Epithelial cell of prostate (primary cell): ENCODE measurements at places on chromosomes 11 and 22.

GRCh38 chr11:70029115-70029860 is 48.8 kb upstream of the ANO1 start:
- no peak for DNase-seq

- DNase-seq, result no peak
These were observed 4.1 kb upstream of the C11orf24 start for GRCh38 chr11:68275721-68276507.

GRCh38 chr11:69442807-69443137 is 38.7 kb upstream of the LINC01488 start:
- no peak for DNase-seq

GRCh38 chr22:35541254-35541748 is 670 bp downstream of the RASD2 start:
- no peak for DNase-seq

DNA sequence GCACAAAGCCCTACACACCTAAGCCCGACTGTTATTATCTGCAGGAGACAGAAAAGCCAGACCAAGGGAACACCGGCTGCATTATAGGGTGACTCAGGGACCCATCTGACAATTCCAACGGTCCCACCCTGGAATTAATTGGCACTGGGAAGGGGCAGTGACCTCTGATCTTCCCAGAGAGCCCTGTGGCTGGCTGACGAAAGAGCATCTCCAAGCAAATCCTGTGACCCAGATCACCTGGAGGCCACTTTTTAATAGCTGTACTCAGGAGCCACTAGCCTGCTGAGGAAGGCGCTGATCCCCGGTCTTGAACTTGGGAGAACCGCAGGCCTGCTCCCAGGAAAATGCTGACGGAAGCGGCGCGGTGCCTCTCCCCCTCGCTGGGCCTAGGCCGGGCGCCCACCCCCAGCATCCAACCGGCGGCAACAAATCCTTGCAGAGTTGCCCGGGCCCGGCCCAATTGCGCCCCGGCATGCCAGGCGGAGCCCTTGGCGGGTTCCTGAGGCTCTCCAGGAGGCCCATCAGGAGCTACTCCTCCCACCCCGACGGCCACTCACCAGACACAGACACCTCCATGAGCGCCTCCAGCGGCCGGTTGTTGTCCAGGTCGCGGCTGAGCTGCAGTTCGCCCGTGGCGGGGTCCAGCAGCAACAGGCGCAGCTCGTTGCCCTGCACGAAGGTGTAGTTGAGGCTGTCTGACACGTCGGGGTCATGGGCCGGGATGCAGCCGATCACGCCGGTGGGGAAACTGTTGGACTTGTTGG is 4.2 kb downstream of the CELSR1 start:
- DNase-seq, result no peak

- DNase-seq, result no peak
These were observed 14.5 kb downstream of the USP35 start for GRCh38 chr11:78203184-78203583.

- DNase-seq, result no peak
These were observed 91.9 kb downstream of the SPON1 start for GRCh38 chr11:14054116-14055107.

DNA sequence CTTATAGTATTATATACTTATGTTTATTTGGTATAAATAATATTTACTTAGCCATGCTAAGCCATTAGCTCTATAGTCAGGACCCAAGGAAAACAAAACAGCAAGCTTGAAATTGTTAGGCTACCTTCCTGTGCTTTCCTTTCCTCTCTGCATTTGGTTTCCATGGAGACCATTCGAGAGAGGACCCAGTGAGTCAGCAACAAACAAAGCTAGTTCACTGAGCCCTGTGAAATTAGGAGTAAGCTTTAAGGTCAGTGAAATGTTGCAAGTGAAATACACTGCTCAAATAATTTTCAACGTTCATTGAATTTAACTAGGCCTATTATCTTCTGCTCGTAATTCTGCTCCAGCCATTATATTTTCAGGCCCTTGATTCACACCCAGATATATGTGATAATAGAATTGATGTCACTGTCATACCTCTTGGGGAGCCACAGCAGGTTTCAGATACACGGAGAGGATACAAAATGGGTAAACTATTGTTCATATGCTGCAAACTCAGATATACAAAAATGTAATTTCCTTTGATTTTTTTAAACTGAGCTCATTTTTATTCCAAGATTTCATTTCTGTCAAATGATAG is 9.1 kb upstream of the OR10D3 start:
- DNase-seq, result peak; percentile 8

DNA sequence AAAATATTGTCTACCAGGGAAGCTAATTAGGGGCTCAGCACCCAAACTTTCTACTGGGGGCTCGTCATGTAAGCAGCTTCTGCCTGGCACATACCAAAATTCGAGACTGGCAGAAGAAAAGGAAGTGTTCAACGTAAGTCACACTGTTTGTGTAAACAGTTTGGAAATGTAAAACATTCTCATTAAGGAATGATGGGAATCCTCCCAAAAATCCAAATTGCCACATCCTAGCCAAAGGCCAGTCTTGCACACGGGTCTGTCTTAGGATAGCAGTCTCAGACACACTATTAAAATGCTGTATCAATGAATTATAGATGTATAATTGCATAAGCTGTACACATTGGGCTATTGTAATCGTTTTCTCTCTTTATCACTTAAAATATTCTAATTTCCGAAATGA is 28.9 kb downstream of the CUL5 start:
- DNase-seq, result no peak

DNA sequence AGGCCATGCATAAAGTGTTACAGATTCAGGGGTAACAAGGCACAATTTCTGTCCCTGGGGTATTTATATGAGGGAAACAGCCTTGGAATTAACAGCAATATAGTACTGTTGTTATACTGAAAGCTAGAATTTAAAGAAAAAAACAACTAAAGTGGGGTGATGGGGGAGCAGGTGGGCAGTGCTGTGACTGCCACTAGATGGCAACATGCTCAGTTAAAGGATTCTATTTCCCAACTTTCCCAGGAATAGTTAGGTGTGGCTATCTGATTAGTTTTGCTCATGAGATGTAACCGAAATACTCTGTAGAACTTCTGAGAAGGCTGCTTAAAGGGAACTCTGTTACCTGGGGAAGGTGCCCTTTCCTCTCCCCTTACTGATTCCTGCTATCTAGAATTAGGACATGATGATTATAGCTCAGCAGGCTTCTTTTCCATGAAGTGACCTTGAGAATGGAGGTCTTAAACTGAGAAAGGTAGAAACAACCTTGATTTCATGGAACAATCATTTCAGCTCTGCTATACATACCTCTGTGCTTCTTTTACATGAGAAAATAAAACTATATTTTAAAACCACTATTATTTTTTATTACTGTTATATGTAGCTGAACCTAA is 102.6 kb downstream of the RELT start:
- DNase-seq, result no peak

DNA sequence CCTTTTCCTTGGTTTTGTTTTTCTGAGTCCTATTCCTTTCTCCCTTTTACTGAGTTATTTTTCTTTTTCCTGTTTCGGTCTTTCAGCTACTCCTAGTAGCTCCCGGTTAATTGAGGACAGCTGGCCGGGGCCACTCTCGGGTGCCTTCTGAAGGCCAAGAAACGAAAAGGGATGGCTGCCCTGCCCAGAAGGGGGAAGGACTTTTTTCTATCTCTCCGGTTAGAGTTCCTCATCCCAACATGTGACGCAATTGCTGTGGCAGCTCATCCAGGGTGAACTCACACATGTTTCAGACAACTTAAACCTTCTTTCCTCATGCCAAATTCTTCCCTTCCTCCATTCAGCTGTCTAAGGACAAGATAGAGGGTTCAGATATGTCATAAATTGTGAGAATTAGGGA is 83.6 kb downstream of the PIWIL4 start:
- no peak for DNase-seq

DNA sequence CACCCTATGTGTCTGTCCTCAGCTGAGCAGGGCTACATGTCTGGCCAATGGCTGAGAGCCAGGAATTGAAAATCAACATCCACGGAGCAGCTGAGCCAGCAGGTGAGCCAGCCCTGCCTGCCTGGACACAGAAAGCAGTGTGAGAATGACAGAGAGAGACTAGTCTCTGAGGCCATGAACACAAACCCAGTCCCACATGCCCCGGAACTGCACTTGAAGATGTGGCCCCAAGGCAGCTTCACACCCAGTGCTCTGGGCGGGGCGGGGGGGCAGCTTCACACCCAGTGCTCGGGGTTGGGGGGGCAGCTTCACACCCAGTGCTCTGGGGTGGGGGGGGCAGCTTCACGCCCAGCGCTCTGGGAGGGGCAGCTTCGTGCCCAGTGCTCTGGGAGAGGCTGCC is 37.6 kb downstream of the TRMU start:
- no peak for DNase-seq

DNA sequence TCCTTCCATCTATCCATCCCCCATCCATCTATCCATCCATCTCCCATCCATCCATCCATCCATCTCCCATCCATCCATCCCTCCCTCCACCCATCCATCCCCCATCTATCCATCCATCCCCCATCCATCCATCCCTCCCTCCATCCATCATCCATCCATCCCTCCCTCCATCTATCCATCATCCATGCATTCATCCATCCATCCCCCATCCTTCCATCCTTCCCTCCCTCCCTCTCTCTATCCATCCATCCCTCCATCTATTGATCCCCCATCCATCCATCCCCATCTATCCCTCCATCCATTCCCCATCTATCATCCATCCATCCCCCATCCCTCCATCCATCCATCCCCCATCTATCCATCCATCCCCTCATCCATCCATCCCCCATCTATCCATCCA is 96.7 kb downstream of the MPPED1 start:
- DNase-seq, result no peak

GRCh38 chr11:11038352-11038751 is 180.5 kb upstream of the ZBED5 start:
- no peak for DNase-seq

DNA sequence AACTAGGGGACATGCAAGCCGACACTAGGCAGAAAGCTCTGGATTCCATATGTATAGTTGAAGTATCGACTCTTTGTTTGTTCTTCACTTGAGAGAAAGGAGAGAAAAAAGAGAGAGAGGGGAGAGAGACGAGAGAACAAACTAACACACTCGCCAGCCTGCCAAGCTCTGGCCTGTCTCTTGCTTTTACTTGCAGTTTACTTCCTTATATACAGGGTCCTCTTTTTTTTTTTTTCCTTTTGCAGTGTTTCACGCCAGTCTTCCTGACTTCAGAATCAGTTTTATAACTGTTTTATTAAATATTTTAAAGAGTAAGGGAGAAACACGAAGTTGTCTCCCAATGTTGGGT is 19.9 kb downstream of the TEAD1 start:
- DNase-seq, result no peak

DNA sequence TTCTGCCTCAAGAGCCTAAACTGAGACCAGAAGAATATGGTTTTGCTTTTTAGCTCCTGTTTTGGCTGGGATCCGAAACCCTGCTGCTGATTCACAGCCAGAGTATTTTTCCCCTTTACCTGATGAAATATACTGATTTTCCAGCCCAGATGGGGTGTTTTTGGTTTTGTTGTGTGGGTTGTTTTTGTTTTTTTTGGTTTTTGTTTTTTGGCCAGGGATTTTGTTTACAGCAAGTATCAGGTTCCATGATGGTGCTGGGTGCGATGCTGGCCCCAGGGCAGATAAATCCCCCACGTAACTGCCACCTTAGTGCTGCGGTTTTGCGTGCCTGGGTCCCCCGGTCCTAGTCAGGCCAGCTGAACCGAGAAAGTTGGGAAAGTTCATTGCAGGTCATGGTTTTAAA is 103.7 kb downstream of the ZBTB16 start:
- DNase-seq, result no peak

GRCh38 chr22:26267856-26268255 is 98.6 kb downstream of the SEZ6L start:
- no peak for DNase-seq

- no peak for DNase-seq
These were observed 358.7 kb upstream of the NARS2 start for GRCh38 chr11:78933350-78933749.

- DNase-seq, result no peak
These were observed 44.2 kb upstream of the FADD start for GRCh38 chr11:70158757-70159389.

DNA sequence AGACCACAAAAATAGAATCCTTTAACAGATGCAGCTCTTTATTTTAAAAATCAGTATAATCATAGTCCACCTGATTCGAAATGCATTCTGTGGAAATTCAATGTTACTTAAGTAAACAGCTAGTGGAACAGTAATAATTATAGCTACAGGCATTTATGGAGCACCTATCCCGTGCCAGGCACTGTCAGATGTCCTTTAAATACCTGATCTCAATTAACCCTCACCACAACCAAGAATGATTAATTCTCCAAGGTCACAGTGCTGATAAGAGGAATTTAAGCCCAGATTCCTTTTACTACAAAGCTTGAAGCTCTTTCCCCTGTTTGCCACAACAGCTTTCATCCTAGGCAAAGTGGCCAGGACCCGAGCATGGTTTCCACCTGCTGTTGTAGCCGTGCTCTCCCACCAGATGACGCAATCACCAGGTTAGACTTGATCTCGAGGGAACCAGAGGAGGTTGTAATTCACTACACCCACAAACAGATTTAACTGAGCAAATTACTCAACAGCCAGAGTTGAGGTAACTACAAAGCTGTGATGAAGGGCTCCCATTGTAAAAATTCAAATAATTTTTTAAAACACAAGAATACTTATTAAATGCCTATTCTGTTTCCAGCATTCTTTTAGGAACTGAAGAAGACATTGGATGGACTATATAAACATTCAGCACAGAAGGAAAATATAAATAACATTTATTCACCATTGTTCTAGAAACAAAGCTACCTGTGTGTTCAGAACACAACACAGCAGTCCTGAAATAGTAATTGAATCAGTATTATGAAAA is 10.3 kb downstream of the PRDM10 start:
- DNase-seq, result no peak

GRCh38 chr11:2401436-2401984 is 960 bp downstream of the TSSC4 start:
- no peak for DNase-seq

DNA sequence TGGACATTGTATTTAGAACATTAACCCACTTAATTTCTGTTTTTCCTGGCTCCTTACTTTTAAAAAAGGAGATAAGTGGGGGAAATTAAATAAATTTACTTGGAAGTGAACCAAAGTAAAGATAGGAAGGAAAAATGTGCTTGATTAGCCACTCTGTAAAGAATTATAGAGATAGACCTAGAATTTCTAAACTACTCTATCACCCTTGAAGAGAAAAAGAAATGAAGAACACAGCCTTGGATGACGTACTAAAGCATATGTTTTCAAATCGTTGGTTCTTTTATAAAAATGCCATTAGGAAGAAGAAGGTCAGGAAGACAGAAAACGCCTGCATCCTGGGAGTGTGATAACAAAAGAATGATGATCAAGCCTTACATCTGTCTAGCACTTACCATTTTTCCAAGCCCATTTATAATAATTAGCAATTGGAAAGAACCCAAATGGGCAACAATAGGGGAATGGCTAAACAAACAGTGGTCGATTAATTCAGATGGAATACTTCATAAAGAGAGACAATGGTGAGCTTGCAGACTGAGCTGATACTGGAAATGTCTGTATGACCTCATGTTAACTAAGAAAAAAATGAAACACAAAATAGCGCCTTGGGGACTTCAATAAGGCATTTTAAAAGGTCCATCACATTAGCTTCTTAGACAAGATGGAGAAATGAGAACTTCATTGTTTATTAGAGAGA is 81.0 kb upstream of the LRRC55 start:
- no peak for DNase-seq
